Gastroesophageal sphincter (tissue), 4 donors: ENCODE measurements at places on chromosomes 1 and 21. TPM values are rescaled to one million over a fixed set of nuclear protein-coding genes. Genes with fewer than 3 reads are reported as not detected.

WNT9A gene
- 5.4 TPM for total RNA-seq

RPE65 gene
- not detected for total RNA-seq

CCDC181 gene
- 2.0 TPM for total RNA-seq

TFF2 gene
- total RNA-seq = not detected

BRDT gene
- total RNA-seq = not detected

LCE3E gene
- not detected for total RNA-seq

CR1 gene
- 2.8 TPM for total RNA-seq

S100A9 gene
- 65.3 TPM for total RNA-seq

SLC2A5 gene
- 2.7 TPM for total RNA-seq

IVL gene
- not detected for total RNA-seq

CASQ1 gene
- 3.0 TPM for total RNA-seq
